ENCODE measurements at places on chromosomes 2 and 18.
A peak's percentile ranks its signal among the peaks of the same experiment; 100 is the strongest.

DNA sequence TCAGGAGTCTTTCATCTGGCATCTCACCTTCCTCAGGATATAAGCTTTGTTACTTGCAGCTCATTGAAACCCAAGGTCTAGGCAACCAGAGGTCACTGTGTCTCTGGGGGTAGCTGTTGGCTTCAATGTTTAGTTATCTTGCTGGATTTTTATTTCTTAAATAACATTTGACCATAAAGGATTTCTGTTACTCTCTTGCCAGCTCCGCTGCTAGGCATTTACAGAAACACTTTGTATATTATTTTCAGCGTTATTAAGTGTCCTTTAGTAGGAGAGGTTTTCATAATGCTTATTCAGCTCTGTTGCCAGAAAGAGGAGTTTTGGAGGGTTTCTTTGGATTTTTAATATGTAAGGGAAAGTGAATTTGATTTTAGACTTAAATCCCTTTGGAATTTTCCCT, 61.4 kb downstream of the QPCT start:
- DNase-seq, result no peak

DNA sequence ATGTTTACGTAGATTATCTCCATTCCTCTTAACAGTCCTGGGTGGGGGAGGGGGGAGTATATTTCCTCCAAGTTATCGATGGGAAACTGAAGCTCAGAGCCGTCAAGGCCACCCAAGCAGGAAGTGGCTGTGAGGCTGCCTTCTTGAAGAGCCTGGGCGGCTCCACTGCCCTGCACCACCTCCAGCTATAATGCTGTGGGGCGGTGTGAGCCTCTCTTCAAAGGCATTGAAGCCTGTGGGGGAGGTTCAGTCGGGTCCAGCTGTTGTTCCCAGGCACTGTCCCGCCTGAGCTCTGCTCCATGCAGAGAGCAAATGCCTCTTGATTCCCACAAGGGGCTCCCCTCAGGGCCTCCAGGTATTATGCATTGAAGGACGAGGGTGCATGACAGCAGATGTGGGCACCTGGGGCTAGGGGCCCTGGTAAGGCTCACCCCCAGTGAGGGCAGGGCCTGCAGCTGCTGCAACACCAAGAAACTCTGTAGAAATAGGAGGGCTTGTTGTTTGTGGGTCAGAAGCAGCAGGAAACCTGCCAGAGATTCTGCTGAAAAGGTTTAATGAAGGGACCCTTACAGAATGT, 29.5 kb upstream of the LAPTM4A start:
- no peak for DNase-seq

DNA sequence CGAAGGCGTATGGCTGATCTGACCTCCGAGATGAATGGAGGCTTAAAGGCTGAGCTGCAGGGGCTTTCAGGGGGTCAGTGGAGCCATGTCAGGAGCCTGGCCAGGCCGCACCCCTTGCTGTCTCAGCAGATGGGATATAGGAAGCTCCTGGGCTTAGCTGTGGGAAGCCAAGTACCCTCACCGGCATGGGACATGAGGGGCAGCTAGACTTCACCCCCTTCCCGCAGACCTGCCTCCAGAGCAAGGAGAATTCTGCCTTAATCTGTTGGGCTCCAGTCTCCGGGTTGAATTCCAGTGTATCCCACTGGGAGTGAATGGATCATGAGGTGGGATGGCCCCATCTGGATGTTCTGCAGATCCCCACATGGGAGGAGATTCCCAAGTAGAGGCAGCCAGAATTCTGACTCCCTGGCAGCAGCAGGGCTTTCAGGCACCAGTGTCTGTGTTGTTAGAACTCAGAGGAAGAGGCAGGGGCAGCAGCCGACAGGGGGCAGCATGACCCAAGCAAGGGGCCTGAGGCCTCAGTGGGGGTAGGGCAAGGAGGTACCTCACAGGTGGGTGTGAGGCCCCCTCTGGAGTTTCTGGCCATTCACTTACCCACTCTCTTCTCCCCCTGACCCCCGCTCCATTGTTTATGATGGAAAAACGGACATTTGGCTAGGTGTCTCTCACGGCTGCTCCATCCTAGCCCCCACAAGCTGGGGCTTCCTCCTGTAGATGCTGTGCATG, 19.1 kb downstream of the CAPG start:
- peak; percentile 52 for DNase-seq

DNA sequence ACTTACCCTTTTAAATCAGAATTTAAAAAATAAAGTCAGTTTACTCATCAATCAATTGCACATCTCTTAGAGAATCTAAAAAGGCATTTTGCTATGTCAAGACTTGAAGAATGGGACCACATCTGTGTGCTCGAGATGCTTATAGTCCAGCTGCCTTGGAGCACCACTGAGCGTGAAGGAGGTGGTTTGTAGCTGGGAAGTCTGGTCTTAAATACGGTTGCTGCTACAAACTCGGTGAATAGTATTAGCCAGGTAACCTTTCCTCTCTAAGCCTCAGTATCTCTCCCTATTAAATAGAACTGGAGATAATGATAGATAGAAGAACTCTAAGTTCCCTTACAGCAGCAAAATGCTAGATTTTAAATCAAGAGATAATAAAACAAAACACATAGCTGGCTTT, 289.7 kb downstream of the TRIB2 start:
- no peak for DNase-seq

DNA sequence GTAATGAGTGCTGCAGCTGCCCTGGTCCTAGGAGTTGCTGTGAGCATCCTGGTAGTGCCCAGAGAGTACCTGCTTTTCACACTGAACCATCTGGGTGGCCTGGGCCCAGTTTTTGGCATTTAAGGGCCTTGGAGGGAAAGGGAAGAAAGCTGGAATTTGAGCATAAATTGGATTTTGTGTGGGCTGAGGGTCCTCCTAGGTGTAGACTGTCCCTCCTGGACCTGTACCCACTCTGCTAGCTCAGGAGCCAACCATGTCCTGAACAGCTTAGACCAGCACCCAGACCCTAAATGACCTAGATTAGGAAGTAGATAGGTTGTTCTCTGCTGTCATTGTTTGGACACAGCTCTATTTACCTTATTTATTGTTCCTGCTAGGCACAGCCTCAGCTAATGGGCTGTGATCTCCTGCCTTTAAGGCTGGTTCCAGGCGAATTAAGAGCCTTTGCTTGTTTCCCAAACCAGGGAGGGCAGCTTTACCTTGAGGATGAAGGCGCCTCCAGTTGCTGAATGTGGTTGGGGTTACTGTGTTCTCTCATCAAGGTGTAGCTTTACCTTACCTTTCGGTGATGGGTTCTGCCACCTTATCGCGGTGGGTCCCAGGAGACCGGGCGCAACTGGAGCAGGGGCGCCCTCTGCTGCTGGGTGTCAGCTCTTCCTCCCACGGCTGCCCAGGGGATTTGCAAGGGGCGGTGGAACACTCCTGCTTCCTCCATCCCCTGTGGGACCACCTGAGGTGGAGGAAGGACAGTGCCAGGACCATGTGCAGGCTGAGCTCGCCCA, 34.4 kb downstream of the ITGA6 start:
- peak; percentile 47 for DNase-seq

- no peak for DNase-seq
Measured at GRCh38 chr2:37396890-37397565, 52.6 kb downstream of the QPCT start.

GRCh38 chr2:19857806-19858205, 44.0 kb downstream of the TTC32 start:
- no peak for DNase-seq

GRCh38 chr2:142395291-142395690, 264.5 kb upstream of the LRP1B start:
- no peak for DNase-seq

GRCh38 chr2:146415291-146415690, 1429.5 kb upstream of the ACVR2A start:
- no peak for DNase-seq

DNA sequence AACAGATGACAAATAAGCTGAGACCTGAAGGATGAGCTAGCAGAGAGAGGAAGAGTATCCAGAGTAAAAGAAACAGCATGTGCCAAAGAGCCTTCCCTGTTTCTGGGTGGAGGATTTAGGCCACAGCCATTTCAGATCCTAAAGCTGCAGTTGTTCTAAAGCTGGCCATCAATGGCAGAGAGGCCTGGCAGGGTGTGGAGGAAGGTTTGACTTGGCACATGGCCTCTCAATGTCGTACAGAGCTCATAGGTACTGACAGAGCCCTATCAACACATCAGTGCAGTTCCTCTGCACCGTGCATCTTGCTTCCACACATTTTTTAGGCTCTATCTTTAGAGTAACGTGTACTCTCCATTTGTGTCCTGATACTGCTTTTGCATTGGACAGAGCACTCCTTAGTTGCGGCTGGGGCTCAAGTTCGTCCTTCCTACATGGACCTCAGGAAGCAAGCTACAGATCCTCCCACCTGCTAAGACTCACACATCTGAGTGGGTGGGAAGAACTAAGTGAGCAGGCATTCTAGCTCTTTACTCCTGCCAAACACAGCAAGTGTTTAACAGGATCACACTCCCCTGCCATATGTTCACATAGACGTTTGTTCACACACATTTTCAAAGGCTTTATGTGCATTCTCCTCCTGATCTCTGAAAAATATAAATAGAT, 3.0 kb upstream of the CHMP3 start:
- DNase-seq, result no peak

DNA sequence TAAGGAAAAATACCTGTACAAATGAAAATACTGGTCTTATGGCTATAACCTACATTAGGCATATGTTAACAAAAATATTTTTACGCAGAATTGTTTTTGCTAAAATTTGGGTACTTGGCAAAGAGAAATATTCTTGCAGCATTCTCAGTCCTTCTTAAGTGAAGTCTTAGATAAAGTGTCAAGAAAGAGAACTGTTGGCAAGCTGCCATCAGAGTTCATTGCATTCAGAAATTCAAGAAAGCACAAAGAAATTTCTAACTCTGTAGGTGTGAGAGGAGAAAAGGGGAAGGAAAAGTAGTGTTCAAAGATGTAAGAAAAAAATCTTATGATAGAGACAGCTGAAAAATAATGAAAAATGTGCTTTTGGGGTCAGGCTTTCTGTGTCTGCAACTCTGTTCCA, 86.7 kb downstream of the IRS1 start:
- DNase-seq, result no peak

GRCh38 chr2:62343636-62344337, 147.9 kb downstream of the B3GNT2 start:
- no peak for DNase-seq

- peak; percentile 67 for DNase-seq
Measured at GRCh38 chr18:657311-658000, at the start of gene TYMS. TYMS (plus strand) TSS chr18:657653; CDS start chr18:657743, 90 bp downstream.

GRCh38 chr18:23188068-23188760, 52.9 kb downstream of the CABLES1 start:
- peak; percentile 22 for DNase-seq

- DNase-seq, result no peak
Measured at GRCh38 chr2:97733341-97734035, 20.1 kb downstream of the ZAP70 start.

GRCh38 chr2:30649278-30649677, 158.0 kb downstream of the CAPN13 start:
- no peak for DNase-seq

- DNase-seq, result no peak
Measured at GRCh38 chr18:45590036-45590886, 25.0 kb upstream of the SLC14A2 start.

GRCh38 chr2:56357655-56358295, 174.0 kb downstream of the CCDC85A start:
- peak; percentile 62 for DNase-seq

GRCh38 chr2:142892715-142893114, 15.3 kb downstream of the KYNU start:
- DNase-seq, result no peak

DNA sequence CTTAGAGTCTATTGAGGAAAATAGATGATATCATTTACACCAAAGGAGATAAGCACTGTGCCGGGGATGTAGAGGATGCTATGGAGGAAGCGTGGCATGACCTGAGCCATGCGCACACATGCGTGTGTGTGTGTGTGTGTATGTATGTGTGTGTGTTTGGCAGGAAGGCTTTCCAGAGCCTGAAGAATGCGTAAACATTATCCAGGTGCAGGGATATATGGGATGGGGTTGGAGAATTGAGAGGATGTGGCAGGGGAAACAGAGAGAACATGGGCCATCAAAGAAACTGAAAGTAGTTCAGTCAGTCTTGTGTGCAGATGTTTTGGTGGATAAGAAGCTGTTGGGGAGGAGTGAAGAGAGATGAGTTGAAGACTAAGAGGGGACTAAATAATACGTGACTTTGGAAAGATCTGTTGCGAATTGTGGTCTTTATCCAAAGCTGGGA, 9.3 kb upstream of the STAT1 start:
- DNase-seq, result no peak

- DNase-seq, result peak; percentile 41
Measured at GRCh38 chr2:24721470-24721869, 71.7 kb downstream of the PTRHD1 start.

DNA sequence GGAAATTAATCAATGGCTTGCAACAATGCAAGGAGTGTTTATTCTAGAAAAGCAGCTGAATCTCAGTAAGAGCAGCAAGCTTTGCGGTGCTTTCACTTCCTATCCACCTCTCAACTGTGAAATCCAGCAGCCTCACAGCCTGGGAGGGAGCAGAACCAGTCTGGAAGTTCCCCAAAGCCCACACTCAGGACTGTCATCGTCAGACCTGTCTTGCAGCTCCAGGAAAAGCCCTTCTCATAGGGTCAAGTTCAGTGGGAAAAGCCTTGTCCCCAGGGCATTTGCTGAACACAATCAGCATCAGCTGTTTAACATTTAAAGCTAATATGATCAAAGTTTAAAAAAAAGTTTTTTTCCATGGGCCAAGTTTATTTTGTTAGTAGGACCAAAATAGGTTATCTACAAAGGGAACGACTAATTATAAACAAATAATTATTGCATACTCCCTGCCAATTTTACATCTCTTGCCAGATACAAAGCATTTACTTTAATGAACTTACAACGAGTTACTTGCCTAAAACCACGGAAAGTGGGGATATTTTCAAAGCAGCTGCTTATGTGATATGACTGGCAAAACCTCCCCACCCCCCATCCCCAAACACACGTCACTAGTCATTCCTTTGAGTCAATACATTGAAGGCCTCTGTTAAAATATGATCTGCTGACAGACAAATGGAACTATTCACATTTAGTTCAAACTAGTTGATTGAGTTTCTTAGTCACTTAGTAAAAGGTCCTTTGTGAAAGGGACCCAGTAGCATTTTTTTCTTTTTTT, 36.8 kb downstream of the PARD6G start:
- no peak for DNase-seq

- DNase-seq, result peak; percentile 98
Measured at GRCh38 chr2:197028230-197028629, 101.7 kb upstream of the PGAP1 start.

DNA sequence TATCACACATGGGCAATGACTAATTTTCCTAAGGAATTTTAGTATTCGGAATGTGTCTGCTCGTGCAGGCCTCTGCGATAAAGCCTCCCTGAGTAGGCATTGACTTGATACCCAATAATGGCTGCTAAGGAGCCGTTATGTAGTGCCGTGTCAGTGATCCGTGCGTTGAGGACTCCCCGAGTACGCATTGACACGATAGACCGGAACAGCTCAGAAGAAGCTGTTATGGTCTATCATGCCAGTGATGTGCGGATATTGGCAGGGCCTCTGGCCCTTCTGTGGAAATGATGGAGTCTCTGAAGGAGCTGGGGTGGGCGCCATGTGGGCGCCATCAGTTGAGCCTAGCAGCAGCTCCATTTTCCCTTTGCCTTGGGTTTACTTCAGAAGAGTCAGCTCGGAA, 29.1 kb downstream of the ZEB2 start:
- no peak for DNase-seq

GRCh38 chr18:74407888-74408287, 49.2 kb downstream of the DIPK1C start:
- DNase-seq, result no peak

GRCh38 chr2:171878481-171878993, 15.5 kb downstream of the SLC25A12 start:
- peak; percentile 49 for DNase-seq

All from HT1080 (cell line).